ENCODE measurements at places on chromosomes 12 and 14.

DNA sequence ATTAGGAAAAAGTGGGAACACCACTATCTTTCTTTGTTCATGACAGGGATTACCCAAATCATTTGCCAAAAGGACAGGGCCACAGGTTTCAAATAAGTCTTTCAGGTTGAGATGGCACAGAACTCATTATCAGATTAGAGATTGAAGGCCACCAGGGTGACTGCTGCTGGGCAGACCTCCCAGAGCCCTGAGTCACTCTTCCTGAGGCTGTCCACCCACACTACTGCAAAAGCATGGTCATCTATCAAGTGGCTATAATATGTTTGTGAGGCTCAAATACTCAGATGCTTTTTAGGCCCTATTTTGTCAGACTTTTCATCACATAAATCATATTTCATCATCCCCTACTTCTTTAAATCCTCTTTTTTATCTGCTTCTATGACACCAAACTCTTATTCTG is 155.3 kb upstream of the CCDC196 start:
- no peak for DNase-seq

- no peak for DNase-seq
These were observed 191.9 kb downstream of the LRIG3 start for GRCh38 chr12:58728397-58728796.

GRCh38 chr14:61552241-61552640 is 143.1 kb upstream of the HIF1A start:
- no peak for DNase-seq

DNA sequence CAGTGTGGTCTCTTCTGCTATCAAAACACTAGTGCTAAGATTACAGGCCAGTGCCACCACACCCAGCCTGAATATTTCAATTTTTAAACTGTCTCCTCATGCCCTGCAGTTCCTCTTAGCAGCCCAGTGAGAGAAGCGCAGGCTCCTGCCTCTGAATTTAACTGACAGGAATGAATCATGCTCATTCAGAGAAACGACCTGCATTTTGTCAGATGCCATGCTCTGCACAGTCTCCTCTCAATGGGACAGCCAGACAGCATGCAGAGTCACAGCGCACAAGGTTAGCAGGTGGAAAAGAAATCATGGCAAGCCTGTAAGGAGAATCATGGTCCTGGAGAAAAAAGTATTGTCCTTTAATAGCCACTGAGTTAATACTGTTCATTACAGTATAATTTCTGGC is 691.0 kb upstream of the SEL1L start:
- no peak for DNase-seq

DNA sequence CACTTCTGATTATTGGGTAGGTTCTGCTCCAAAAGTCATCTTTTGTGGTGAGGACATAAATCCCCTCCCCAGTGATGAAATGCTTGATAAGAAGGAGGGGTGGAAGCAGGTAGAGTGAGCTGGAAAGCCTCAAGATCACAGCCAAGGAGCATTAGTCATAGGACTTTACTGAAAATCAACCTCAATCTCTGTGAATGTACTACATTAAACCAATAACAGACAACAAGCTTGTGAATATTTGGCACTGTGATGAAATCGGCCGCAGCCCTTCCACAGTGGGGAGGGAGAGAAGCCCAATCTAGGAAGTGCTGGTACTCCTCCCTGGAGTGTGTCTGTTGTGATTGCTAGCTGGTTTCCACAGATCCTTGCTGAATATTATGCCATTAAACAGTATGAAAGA is 41.2 kb upstream of the PTCSC3 start:
- no peak for DNase-seq

DNA sequence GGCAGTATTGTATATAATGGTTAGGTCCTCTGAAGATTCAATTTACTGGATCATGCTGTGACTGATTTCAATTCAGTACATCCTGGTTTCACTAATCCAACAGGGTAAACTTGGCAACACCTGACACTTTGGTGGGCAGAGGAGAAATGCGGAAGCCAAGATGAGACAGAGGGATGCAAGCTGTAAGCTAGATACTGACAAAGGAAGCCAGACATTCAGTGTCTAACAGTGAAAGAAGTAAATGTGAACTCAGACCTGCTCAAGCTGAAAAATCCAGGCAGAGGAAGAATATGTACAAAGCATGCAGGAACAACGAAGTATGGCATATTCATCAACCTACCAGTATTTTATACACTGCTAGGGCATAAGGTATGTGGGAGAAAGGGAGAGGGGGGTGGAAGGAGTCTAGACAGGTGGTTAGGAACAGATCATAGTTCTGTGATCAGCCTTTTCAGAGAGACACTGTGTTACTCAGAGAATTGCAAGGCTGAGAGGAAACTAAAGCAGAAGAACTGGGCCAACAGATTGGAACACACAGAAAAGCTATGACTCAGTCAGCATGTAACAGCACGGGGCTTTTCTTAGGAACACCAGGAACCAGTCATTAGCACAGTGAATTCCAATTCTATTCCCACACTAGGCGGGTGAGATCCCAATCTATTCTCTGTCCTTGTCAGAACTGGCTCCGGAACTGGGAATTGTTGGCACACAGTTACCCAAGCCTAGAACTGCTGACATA is 40.3 kb downstream of the NELL2 start:
- no peak for DNase-seq

- no peak for DNase-seq
These were observed 40.2 kb downstream of the TEAD4 start for GRCh38 chr12:2999265-2999841.

GRCh38 chr12:112275207-112275606 is 107.0 kb downstream of the HECTD4 start:
- DNase-seq, result no peak

DNA sequence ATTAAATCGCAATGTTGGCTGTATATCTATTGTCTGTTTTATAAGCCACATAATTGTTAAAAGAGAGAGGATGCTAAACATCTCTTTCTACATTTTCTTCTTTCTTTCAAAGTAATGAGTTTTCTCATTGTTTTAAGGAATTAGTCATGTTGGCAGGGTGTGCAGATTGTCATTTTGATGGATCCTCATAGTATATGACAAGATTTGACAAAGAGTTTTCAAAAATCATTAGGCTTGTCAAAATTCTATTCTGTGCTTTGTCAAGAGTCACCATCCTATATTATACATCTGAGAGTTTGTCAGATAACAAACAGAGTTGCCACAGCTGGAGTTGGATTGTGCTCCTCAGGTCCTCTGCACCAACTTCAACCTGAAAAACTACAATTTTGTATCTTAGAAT is 35.4 kb upstream of the APPL2 start:
- no peak for DNase-seq

GRCh38 chr12:120497524-120498150 is 1.7 kb downstream of the DYNLL1 start:
- DNase-seq, result no peak

GRCh38 chr12:120557589-120557988 is 23.4 kb downstream of the RNF10 start:
- DNase-seq, result no peak

GRCh38 chr12:118611295-118611694 is 234.9 kb downstream of the SUDS3 start:
- no peak for DNase-seq

DNA sequence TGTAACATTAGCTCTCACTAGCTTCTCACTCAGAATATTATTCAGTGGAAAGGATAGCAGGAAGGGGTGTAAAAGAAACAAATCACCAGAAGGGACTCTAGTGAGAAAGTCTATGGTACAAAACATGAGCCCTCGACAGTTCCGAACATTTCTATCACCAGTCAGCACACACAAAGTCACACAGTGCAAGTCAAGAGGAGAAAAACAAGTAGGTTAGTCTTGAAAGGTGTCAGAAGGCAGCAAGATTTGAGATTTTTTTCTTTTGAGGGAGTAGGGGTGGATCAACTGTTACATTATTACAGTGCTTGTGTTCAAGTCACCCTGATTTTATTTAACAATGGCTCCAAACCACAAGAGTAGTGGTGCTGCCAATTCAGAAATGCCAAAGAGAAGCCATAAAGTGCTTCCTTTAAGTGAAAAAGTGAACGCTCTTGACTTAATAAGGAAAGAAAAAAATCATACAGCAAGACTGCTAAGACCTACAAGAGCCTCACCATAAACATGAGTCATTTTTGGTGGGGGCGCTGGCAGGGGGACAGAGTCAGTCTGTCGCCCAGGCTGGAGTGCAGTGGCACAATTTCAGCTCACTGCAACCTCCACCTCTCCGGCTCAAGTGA is 42.3 kb downstream of the GNS start:
- no peak for DNase-seq

DNA sequence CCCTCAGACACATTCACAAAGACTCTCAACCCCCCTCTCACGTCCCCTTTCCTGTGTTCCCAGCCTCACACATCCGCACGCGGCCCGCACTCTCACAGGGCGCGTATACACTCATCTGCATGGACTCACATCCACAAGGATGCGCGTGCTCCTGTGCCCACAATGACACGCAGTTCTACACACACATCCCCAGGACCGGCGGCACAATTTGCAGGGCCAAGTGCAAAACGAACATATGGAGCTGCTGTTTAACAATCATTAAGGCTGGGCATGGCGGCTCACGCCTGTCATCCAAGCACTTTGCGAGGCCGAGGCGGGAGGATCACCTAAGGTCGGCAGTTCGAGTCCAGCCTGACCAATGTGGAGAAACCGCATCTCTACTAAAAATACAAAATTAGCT is 36.4 kb upstream of the EML1 start:
- DNase-seq, result no peak

- no peak for DNase-seq
These were observed 3.3 kb upstream of the ING4 start for GRCh38 chr12:6666211-6666610.

- DNase-seq, result no peak
These were observed 4.5 kb downstream of the CNOT2 start for GRCh38 chr12:70247653-70248199.

DNA sequence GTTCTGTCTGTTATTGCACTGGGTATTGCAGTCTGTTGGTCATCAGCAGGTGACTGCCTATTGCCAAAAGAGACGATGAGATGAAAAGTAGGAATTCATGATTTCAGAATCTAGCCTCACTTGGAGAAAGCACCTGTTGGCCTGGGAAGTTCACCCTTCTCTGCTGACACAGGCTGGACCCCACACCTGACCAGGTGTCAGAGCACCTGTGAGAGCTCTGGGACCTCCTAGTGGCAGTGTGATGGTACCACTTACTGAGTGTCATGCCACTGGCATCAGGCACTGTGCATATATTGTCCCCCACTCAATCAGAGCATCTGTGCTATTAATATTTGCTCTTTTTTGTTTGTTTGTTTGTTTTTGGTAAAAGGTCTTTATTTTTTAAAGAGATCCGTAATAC is 68.0 kb downstream of the RASSF3 start:
- DNase-seq, result no peak

DNA sequence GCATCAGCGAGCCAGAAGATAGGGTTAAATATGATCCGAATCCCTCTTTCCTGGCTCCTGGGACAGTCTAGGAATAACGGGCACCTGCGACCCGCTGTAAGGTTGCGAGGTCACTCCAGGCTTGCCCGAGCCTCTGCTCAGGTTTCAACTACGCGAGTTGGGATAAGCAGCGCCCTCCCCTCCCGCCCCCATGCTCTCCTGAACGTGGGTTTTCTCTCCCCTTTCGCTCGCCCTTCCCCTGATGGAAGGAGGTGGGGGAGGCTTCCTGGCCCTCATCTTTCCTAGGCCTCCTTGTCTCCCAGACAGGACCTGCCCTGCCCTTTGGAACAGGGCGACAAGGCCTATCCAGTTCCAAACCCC is 753 bp upstream of the ATP5MC2 start:
- peak; percentile 83 for DNase-seq

GRCh38 chr12:100674036-100674888 is 100.8 kb downstream of the GAS2L3 start:
- no peak for DNase-seq

DNA sequence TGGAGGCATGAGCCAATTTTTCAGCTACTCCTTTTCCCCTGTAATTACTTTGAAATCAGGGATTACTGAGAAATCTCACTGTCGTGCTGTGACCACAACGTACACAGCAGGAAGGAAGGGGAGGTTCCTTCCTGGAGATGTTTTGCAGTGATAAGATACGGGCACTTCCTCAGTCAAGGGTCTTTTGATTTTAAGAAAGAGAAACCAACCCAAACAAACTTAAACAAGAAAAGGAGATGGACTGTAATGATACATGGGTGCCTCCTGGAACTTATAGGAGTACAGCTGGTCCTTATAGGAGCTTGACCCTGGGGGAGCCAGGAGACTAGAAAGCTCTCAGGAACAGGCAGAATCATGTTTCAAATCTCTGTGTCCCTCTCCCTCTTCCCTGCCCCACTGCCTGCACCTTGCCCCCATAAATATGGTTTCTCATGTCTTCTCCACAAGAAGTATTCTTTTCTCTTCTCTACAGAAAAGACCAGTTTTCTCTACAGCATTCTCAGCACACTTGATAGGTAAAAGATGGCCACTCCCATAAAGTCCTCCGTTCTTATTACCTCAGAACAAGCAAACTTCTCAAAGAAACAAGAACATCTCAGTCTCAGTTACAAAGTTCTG is 281.1 kb upstream of the AMIGO2 start:
- DNase-seq, result no peak

- no peak for DNase-seq
These were observed 24.3 kb upstream of the RCOR1 start for GRCh38 chr14:102568115-102568614.

DNA sequence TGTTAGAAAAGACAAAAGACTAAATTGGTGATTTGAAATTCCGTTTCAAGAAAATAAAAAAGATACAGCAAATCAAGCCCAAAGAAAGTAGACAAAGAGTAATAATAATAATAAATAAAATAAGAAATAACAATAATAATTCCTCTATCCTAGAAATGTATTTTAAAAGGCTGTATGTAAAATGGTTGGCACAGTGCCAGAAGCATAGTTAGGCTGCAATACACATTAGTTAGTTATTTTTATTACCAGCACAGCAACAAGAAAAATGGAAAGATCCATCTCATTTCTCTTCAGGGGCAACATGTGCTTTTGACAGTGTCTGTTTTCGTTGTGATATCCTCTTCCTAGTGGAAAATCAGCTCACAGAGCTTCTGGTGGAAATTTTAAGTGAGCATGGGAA is 174.1 kb upstream of the TMTC1 start:
- no peak for DNase-seq

- no peak for DNase-seq
These were observed 37.8 kb downstream of the MARK3 start for GRCh38 chr14:103423050-103423461.

DNA sequence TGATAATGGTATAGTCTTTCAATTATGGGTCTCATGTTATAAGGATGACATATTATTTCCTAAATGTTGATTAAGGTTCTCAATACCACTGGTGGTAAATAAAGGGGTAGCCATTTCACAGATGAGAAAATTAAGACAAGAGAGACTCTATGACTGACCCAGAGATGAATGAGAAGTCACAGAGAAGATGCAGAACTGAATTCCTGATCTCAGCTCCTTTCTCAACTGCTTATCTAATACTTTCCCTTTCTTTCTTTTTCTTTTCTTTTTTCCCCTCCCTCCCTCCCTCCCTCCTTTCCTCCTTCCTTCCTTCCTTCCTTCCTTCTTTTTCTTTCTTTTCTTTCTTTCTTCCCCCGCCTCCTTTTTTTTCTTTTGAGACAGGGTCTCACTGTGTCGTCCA is 8.3 kb upstream of the PTGR2 start:
- DNase-seq, result no peak

DNA sequence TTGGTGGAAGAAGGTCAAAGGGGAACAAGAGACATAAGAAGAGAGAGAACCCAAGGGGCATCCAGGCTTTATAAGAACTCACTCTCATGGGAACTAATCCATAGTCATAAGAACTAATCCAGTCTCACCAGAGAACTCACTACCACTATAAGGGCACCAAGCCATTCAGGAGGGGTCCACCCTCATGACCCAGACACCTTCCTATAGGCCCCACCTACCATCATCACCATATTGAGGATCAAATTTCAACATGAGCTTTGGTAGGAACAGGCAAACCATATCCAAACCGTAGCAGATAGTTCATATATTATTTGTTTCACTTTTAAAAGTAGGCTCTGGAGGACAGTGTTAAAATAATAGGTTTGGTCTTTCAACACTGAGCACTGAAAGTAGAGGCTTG is 350.1 kb downstream of the TMTC2 start:
- no peak for DNase-seq
